Stimulated activated CD4-positive, alpha-beta T cell treated with anti-CD3 and anti-CD28 coated beads, TNF-alpha, amount 100 ng/mL, for 1 hour (primary cell): ENCODE measurements at places on chromosomes 7 and 10.

DNA sequence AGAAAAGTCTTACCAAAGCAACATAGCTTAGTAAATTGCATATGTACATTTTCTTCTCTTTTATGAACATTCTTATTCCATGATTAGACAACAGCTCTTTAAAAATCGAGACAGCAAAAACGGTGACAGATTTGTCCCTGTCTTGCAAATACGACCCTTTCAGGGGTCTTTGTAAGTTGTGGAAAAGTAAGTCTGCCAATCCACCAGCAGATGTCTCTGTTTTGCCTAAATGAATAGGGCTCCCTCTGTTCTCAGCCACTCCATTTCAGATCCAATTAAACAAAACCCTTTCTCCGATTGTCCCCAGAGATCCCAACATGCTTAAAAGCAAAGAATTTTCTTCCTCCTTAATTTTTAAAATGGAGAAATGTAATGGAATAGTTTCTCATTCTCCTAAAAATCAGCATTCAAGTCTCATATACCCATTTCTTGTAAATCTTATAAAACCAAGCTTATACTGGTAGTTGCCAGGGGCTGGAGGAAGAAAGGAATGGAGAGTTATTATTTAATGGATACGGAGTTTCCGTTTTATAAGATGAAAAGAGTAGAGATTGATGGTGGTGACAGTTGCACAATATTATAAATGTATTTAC, 61.0 kb upstream of the NFE2L3 start:
- no peak for DNase-seq

GRCh38 chr7:139431459-139431858, 52.0 kb downstream of the KLRG2 start:
- DNase-seq, result no peak

- no peak for DNase-seq
Observed at GRCh38 chr7:151378011-151378410, 31.8 kb downstream of the WDR86 start.

DNA sequence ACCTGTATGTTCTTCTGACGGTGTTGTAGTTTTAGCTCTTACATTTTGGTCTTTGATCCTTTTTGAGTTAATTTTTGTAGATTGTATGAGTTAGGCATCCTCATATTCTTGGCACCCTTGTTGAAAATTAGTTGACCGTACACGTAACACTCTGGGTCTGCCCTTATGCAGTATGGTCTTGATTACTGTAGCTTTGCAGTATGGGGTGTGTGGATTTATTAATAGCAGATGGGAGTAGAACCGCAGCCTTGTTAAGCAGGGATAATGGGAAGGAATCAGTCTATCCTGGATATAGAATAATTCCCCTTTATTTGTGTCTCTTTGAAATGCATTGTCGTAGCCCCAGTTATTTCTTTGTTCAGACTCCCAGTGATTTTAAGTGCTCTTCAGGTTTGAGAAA, 95.5 kb downstream of the UBE3C start:
- DNase-seq, result no peak

DNA sequence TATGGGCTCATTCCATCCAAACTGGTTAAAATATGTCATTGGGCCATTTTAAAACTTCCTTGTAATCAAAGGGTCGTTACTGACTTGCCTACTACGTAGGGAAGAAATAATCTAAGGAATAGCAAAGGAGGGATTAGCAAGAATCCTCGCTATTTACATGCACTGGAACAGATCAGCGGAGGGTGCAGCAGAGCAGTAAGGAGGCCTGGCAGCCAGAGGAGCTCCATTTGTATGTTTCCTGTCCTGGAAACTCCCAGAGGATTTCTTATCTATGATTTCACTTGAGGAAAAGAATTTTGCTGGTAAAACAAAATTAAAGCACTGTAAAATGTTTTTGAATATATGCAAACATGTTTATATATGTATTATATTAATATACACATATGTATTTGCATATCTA, 107.3 kb downstream of the TPK1 start:
- DNase-seq, result no peak

- DNase-seq, result peak; percentile 41
Observed at GRCh38 chr10:3887885-3888476, 103.0 kb upstream of the KLF6 start.

- DNase-seq, result peak; percentile 2
Observed at GRCh38 chr7:7719236-7719635, 829 bp upstream of the RPA3 start.

GRCh38 chr10:7787857-7788638, at the start of the genes ATP5F1C and KIN:
Gene ATP5F1C (plus strand): TSS chr10:7788177. CDS start chr10:7788208, 31 bp downstream.
Gene KIN (minus strand): TSS chr10:7787993. CDS start chr10:7787933, 60 bp downstream.
- DNase-seq, result peak; percentile 94

DNA sequence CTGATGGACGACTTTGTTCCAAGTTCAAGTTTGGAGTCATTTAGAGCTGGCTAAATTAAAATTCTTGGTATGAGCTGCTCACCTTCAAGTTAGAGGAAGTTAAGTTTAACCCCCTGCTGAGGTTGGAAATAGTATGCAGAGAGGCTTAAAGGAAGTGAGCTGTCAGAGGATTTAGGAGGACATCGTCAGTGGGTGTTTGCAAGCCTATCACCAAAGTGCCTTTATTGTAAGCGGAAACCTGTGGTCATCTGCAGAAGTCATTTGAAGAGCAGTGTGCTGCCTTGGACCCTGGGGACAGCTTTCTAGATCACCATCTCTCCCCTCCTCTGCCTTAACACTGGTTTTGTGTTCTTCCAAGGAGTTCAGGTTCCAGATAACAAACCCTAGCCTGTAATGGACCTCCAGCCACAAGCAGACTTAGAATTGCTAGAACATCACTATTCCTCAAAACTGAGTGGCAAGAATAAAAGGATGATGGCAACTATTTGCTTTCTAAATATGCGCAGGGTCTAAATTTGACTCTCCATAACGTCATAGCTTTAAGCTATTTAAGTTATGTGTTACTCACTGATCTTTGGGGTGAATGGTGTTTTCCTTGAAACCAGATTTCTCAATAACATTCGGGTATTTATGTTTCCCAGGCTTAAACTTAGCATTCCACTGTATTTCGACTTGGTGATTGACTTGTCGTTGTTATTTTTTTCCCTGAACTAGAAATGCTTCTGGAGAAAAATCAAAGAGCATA, 93.4 kb downstream of the SLC39A12 start:
- no peak for DNase-seq

DNA sequence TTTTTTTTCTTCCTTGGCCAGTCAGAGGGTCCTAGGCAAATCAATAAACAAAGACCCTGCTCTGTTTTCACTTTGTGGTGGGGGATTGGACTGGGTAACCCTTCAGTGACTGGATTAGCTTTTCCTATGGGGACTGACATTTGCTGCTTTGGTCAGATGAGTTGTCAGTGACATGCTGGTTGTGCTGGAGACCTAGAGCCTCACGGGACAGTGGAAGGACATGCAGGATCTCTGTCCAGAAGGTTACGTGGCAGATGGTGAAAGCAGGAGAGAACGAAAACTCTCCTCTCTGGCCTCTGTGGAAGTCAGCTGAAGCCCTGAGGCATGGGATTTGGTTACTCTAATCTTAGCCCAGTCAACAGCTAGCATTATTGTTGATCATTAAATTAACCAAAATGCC, 90.0 kb upstream of the BMPER start:
- no peak for DNase-seq

DNA sequence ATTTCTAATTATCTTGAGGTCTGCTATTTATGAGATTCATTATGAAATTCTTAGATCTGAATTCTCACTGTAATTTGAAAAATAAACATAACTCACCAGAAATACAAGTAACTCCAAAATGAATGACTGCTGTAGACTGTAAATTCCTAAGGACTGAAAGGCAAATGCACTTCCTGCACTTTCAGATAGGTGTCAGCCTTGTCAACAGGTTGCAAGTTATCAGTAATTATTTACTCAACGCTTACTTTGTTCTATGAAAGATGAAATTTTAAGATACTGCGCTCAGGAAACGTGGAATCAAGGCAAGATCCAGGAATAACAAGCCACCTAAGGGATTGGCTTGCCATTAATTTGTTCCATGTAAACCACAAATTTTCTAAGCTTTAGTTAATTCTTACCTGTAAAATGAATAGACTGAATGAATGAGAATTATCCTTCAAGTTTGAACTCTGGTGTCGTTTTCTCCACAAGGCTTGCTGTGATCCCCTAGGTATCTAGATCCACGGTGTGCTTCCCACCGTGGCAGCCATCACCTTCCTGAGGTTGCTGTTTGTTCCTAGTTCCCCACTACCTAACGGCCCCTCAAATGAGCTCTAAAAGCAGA, 12.6 kb downstream of the DHX32 start:
- DNase-seq, result no peak

DNA sequence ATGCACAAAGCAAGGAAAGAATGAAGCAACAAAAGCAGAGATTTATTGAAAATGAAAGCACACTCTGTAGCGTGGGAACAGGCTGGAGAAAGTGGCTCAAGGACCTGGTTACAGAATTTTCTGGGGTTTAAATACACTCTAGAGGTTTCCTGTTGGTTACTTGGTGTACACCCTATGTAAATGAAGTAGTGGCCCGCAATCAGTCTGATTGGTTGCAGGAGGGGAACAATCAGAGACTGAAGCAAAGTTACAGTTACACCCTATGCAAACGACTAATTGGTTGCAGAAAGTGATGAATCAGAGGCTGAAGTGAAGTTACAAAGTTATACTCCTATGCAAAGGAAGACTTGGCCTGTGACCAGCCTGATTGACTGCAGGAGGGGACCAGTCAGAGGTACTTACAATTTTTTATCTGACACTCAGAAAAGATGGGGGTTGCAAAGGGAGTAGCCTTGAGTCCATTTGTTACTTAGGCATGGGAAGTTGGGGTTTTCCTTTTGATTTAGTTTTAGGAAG, 3.6 kb upstream of the MTPN start:
- no peak for DNase-seq

- no peak for DNase-seq
Observed at GRCh38 chr10:89888321-89889070, 187.1 kb downstream of the KIF20B start.

GRCh38 chr7:105002-105401, 87.4 kb upstream of the FAM20C start:
- no peak for DNase-seq

- DNase-seq, result no peak
Observed at GRCh38 chr7:50502001-50502684, 52.0 kb upstream of the FIGNL1 start.

- no peak for DNase-seq
Observed at GRCh38 chr7:28778786-28779185, 179.3 kb downstream of the TRIL start.

DNA sequence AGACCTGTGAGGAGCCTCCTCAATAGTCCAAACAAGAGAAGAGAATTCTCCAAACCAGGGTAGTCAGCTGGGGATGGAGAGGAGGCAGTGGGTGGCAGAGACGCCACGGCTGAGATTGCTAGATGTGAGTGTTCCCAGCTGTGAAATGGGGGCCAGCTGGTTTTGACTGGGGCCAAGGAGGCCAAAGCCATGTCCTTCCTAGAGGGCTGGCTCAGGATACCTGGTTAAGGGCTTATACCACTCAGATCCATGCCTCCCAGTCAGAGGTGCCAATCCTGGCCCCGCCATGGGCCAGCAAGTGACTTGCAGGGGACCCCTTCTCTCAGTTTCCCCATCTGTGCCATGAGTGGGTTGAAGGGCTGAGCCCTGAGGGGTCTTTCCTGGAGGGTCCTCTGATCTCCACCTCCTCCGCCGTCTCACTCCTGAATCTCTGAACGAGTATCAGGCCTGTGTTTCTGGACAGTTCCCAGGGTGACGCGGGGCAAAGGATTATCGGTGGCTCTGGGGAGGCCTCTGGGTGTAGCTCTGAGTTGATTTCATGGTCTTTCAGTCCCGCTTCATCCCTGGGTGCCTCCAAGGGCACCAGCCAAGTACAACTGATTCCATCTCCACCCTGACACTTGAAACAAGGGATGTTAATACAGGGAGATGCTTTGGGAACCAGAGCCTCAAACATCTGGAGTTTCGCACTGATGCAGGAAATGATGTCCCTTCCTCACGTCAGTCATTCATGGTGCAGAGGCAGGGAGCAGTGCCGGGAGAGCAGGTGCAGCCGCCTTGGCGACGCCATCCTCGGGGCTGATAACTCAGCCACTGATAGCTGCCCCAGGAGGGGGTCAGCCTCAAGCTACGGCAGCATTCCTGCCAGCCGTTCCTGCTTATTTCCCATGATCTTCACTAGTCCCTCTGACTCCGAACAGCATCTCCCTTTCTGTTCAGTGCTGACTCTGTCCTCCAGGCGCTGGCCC, 126.7 kb downstream of the RGS10 start:
- no peak for DNase-seq

GRCh38 chr10:60521974-60522405, 132.3 kb upstream of the ANK3 start:
- no peak for DNase-seq

- DNase-seq, result no peak
Observed at GRCh38 chr7:128076196-128076795, 45.1 kb upstream of the LRRC4 start.

GRCh38 chr7:1971946-1972654, 260.6 kb downstream of the MAD1L1 start:
- DNase-seq, result no peak

- DNase-seq, result no peak
Observed at GRCh38 chr7:138458576-138459412, 1.3 kb upstream of the TRIM24 start.

DNA sequence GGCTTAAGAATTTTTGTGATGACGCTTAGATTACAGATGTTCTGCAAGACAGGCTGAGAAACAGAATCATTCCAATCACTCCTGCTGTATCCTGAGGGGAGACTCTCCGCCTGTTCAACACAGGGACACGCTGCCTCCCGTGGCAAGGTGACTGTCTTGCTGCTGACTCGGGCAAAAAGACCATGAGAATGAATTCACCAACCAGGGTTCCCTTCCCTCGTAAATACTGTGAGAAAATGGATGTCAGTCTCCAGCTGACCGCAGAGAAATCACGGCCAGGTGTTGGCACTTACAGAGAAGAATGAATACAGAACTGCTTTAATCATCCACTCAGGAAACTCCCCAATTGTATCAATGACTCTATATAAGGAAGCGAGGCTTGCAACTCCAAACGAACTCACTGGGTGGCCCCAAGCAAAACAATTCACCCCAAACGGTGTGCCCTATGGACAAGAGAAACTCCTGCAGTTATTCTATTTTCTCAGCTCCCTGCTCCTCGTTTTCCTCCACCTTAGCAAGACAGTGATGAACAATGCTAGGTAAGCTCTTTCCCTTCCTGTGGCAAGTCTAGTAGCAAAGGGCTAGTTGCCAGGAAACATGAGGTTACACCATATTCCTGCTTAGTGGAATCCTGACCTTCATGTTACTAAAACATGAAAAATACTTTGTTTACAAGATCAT, 22.8 kb downstream of the GNA12 start:
- DNase-seq, result no peak

DNA sequence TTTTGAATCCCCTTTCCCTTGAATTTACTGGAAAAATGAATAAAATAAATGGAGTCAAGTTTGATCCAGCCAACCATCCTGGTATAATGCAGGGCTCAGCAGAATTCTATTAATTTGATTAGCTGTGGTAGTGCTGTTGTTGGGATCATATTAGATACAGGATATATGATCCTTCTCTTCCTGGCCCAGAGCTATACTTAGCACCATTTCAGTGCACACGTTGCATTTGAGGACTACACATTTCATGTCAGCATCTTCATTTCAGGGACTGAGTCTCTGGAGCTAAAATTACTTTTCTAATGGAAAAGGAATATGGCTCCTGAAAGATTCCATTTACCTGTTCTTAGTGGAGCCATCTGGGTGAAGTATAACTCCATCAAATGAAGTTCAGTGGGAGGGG, 240.3 kb downstream of the BMPER start:
- DNase-seq, result no peak
